Vagina (tissue), 2 donors: ENCODE measurements at places on chromosomes 1 and 21.

- no peak for DNase-seq
These were observed 4.3 kb downstream of the MCL1 start for GRCh38 chr1:150575072-150575489.

- no peak for DNase-seq
These were observed 10.0 kb upstream of the TGFBR3 start for GRCh38 chr1:91895832-91896556.

GRCh38 chr1:210250665-210250997 is 18.0 kb downstream of the SERTAD4 start:
- no peak for DNase-seq

DNA sequence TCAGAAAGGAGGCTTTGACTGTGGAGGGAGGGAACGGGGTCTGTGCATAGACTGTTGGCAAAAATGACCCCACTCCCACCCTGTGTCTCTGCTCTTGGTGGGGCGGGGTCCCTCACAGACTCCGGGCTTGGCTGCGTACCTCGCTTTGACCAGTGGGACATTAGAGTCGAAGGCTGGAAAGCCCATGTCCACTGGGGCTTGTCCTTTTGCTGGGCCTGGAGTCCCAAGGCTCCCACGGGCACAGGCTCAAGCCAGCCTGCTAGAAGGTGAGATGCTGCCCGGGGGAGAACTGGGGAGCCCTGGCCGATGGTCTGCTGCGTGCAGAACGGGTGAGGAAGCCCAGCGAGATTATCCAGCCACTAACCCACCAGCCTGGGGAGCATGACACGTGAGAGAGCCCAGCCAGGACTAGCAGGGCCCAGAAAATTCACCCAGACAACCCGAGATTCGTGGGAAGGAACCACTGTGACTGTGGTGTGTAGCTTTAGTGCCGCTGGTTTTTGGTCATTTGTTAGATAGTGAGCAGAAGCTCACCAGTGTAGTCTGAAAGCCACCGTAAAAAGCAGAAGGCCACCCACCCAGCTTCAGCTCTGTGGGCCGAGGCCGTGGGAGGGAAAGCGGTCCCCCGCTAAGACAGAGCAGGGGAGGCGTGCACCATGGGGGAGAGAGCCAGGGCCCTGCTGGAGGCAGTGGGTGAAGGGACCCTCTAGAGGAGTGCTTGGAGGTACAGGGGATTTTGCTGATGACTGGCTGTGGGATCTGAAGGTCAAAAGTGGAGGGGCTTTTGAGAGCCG is 78.3 kb upstream of the C1orf174 start:
- no peak for DNase-seq

DNA sequence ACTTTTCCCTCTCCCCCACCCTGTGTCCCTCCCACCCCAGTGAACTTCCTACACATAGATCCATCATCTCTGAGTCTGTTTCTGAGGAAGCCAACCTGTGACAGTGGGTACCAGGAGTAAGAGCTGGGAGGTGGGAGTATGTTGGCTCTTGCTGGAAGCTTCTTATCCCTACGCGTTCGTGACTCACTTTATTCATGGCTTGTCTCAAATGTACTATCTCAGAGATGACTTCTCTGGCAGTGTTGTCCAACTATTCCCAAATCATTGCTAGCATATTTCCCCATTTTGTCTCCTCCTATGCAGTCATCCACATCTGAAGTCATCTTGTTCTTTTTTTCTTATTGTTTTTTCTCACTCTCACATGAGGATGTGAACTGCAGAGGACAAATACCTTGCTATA is 88.0 kb downstream of the HIVEP3 start:
- no peak for DNase-seq

DNA sequence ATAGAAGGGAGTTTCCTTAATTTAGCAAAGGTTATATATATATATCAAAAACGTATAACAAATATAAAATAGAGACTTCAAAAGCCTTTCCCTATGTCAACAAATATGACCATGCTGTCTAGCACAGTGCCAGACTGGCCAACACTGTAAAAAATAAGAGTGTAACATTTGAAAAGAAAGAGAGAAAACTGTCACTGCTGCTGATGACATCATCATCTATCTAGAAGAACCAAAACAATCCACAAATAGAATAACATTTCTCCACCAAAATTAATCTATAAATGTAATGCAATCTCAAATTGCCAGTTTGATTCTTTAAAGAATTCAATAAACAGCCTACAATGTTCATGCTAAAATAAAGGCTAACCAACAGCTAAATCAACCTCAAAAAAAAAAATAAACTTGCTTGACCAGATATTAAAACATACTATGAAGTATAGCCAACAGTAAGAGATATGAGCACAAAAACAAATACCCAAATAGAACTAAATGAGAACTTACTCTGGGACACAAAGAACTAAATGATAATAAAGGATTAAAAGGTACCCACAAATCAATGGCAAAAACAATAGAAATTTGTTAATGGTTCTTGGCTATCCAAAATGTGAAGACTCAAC is 50.2 kb downstream of the ENAH start:
- DNase-seq: no peak

GRCh38 chr1:172971241-172971640 is 79.5 kb downstream of the TNFSF18 start:
- no peak for DNase-seq
